Esophagus squamous epithelium (tissue), 5 donors: ENCODE measurements at places on chromosomes 4 and X. TPM values are rescaled to one million over a fixed set of nuclear protein-coding genes. Genes with fewer than 3 reads are reported as not detected.

DNA sequence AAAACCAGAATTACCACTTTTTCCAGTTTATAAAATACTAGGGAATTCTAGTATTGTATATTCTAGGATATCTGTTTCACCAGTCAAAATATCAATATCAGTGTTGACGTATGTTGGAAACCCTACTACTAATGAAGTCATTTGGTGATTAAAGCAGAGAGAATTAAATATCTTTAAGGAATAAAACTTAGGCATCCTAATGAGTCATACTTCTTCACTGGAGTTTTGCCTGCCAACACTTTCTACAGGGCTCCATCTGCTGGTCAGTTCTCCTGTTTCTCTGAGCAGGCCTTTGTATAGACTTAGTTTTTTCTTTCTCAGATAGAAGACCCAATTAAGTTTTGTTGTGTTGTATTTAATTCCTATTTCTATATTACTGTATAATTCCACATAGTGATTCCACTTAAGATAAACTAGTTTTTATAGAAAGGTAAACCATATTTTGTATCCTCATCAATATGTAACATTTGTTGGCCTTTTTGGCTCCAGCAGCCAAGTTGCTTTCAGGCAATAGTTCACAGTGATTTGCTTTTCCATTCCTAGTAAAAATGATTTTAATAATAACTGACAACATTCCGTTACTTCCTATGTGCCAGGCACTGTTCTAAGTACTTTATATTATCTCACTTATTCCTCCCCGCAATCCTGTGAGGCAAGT lies 3.5 kb downstream of the AP1AR start:
- no peak overlapping the region for H3K27ac ChIP-seq
- peaks cover 13% of the 10 kb centered on the region for H3K4me1 ChIP-seq
- no peak overlapping the region for H3K4me3 ChIP-seq
- DNase-seq: no peak
- H3K27me3 ChIP-seq: no peaks in the 10 kb centered on the region

GRCh38 chr4:5812506-5813229 lies 80.2 kb downstream of the CRMP1 start:
- H3K27me3 ChIP-seq: no peaks in the 10 kb centered on the region
- H3K27ac ChIP-seq: no peak overlapping the region
- H3K4me3 ChIP-seq: no peak overlapping the region
- H3K4me1 ChIP-seq: no peaks in the 10 kb centered on the region

TBC1D19 gene
- 6.7 TPM for total RNA-seq

GRCh38 chr4:15504041-15504440 lies 34.4 kb downstream of the CC2D2A start:
- no peaks in the 10 kb centered on the region for H3K4me1 ChIP-seq
- no peak overlapping the region for H3K4me3 ChIP-seq
- H3K36me3 ChIP-seq: peaks cover 40% of the 10 kb centered on the region
- no peak overlapping the region for H3K27ac ChIP-seq
- no peaks in the 10 kb centered on the region for H3K27me3 ChIP-seq

- no peaks in the 10 kb centered on the region for H3K36me3 ChIP-seq
- no peak for DNase-seq
- H3K4me1 ChIP-seq: peaks cover 39% of the 10 kb centered on the region
- H3K27me3 ChIP-seq: no peaks in the 10 kb centered on the region
These were observed 379 bp downstream of the PDGFC start for GRCh38 chr4:156971165-156971675.

- no peak overlapping the region for H3K27ac ChIP-seq
- H3K4me3 ChIP-seq: no peak overlapping the region
- no peak for DNase-seq
- H3K36me3 ChIP-seq: no peaks in the 10 kb centered on the region
These were observed 7.3 kb downstream of the SOD3 start for GRCh38 chr4:24802648-24803047.

DNA sequence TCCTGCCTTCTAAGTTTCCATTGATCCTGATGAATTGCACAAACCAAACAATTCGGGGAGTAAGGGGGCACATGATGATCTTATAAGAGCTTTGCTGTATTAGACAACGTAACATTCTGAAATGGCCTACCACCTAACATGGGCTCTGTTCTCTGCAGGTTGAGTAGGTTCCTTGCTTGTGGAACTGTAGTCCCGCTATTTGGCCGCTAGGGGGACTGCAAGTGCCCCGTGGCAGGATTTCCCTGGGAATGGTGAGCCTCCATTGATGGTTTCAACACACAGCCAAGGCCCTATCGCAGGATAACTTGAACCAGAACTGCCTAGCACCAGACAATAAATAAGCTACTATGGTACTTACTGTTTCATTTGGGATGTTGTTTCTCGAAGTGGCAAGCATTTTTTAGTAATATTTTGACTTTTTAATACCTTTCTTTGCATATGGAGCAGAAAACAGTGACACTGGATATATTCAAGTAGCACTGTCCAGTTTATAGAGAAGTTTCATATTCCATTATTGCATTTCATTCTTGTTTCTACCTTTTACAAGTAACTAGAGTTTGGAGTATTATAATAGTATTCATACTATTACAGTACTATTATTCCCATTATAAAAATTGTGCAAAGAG lies 11.9 kb downstream of the AR start:
- no peaks in the 10 kb centered on the region for H3K36me3 ChIP-seq
- DNase-seq: no peak
- no peak overlapping the region for H3K4me3 ChIP-seq
- H3K27me3 ChIP-seq: no peaks in the 10 kb centered on the region
- no peak overlapping the region for H3K27ac ChIP-seq

GRCh38 chrX:11764602-11765067 lies 6.6 kb downstream of the MSL3 start:
- no peak overlapping the region for H3K4me3 ChIP-seq
- H3K27me3 ChIP-seq: no peaks in the 10 kb centered on the region
- H3K36me3 ChIP-seq: peaks cover 90% of the 10 kb centered on the region
- H3K27ac ChIP-seq: no peak overlapping the region

GRCh38 chrX:153773218-153773611 lies 7.6 kb upstream of the SRPK3 start:
- no peak for DNase-seq
- no peak overlapping the region for H3K27ac ChIP-seq
- no peaks in the 10 kb centered on the region for H3K4me1 ChIP-seq
- no peaks in the 10 kb centered on the region for H3K36me3 ChIP-seq
- no peaks in the 10 kb centered on the region for H3K27me3 ChIP-seq

DNA sequence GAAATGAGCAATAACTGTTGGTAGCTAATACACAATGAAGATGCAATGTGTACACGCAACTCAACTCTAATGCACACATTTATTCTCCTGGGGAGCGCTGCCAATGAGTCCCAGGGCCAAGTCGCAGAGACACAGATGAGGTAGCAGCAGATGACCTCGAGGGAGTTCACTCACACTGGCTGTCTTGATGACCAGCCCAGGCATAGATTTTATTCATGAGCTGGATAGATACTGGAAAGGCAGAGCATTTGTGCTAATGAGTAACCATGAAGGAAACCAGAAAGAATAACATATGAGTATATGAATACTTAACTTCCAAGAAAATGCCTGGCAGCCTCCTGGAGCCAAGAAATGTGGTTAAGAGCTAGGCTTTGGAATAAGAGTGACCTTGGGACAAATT lies 42.3 kb downstream of the RASL11B start:
- H3K4me1 ChIP-seq: no peaks in the 10 kb centered on the region
- H3K4me3 ChIP-seq: no peak overlapping the region
- no peak for DNase-seq
- H3K27ac ChIP-seq: no peak overlapping the region
- no peaks in the 10 kb centered on the region for H3K36me3 ChIP-seq

JAKMIP1 gene
- total RNA-seq: 1.1 TPM

SHISA3 gene
- total RNA-seq: 0.64 TPM

GRCh38 chr4:68349279-68349648 lies 626 bp downstream of the YTHDC1 start:
- H3K4me1 ChIP-seq: peaks cover 50% of the 10 kb centered on the region
- peak overlapping the region; percentile 100 for H3K27ac ChIP-seq
- DNase-seq: no peak

DNA sequence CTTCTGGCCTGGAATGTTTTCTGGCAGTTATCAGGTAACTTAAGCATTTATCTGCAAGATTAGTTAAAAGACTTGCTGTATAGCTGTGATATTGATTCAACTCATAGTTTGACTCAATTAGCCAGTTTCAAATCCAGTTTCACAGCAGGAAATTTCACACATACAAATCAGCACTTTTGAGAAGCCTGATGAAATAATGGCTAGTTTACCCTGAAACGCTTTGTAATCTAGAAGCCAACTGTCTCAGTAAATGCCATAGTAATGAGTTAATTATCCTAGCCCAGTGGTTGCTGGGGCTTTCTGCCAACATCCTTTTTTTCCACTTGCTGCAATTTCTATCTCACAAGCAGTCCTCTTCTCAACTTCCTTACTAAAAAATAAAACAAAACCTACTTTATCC lies 53.1 kb downstream of the ARHGEF38 start:
- H3K27ac ChIP-seq: no peak overlapping the region
- H3K4me3 ChIP-seq: no peak overlapping the region
- no peaks in the 10 kb centered on the region for H3K27me3 ChIP-seq
- no peaks in the 10 kb centered on the region for H3K36me3 ChIP-seq
- DNase-seq: no peak

DNA sequence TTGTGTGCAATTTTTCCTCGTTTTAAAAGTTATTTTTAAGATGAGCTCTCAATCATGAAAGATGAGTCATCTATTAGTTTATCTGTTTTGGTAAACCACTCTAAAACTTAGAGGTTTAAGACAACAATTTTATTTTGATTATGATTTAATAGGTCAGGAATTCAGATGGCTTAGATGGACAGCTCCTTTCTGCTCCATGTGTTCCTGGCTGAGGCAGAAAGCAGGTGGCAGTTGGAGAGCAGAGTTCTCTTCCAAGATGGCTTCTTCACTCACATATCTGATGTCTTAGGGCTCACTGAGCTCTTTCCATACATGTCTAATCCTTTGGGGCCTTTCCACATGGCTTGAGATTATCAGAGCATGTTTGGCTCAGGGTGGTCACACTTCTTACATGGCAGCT lies 48.3 kb upstream of the GRPR start:
- no peak overlapping the region for H3K4me3 ChIP-seq
- no peak overlapping the region for H3K27ac ChIP-seq
- H3K36me3 ChIP-seq: no peaks in the 10 kb centered on the region
- H3K27me3 ChIP-seq: no peaks in the 10 kb centered on the region
- no peak for DNase-seq
